ENCODE measurements at places on chromosomes 6 and 20.
A peak's percentile ranks its signal among the peaks of the same experiment; 100 is the strongest.

DNA sequence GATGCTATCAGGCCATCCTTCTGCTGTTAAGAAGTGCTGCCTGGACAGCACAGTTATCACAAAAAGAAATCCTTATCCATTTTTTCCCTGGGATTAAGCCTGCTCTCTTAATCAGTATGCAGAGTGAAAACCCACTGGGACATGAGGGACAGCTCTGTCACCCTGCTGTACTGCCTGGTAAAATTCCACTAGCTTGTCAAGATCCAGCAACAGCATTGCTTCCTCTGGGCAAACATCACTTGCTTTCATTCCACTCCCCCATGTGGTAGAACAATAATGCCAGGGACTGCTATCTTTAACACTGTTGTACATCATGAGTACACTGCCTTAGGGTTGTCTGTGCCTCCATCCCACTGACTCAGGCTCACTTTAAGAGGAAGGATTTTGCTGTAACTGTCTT lies 331.3 kb downstream of the KIF16B start:
- no peak for DNase-seq

DNA sequence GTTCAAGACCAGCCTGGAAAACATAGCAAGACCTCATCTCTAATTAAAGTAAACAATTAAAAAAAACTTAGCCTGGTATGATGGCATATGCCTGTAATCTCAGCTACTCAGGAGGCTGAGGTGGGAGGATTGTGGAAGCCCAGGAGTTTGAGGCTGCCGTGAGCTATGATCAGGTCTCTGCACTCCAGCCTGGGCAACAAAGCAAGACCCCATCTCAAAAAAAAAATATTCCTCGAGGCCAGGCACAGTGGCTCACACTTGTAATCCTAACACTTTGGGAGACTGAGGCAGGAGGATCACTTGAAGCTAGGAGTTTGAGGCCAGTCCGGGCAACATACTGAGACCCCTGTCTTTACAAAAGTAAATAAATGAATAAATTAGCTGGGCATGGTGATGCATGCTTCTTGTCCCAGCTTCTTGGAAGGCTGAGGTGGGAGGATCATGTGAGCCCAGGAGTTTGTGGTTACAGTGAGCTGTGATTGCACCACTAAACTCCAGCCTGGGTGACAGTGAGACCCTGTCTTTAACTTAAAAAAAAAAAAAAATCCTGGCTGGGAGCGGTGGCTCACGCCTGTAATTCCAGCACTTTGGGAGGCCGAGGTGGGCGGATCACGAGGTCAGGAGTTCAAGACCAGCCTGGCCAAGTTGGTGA lies 9.3 kb upstream of the C2 start:
- DNase-seq: no peak

GRCh38 chr20:54111460-54111859 lies 41.1 kb upstream of the BCAS1 start:
- no peak for DNase-seq

DNA sequence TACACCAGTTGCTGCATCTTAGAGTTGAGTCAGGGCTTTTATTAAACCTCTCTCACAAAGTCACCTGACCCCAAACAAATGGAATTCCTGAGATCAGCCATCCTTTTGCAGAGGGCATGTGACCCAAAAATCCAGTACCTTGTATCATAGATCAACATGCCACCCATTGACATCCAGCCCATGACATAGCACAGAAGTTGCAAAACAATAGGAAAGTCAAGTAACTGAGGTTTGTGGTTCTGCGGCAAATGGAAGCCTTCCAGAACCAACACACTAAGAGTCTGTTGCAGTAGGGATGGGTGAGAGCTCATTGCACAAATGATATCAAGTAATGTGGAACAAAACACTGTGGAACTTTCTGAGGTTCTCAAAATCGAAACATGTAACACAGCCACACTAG lies 111.2 kb downstream of the PDE7B start:
- DNase-seq: no peak

- DNase-seq: peak; percentile 17
Measured at GRCh38 chr20:41865938-41866337, 247.8 kb upstream of the CHD6 start.

GRCh38 chr6:42075159-42075838 lies 25.0 kb downstream of the TAF8 start:
- DNase-seq: peak; percentile 82

DNA sequence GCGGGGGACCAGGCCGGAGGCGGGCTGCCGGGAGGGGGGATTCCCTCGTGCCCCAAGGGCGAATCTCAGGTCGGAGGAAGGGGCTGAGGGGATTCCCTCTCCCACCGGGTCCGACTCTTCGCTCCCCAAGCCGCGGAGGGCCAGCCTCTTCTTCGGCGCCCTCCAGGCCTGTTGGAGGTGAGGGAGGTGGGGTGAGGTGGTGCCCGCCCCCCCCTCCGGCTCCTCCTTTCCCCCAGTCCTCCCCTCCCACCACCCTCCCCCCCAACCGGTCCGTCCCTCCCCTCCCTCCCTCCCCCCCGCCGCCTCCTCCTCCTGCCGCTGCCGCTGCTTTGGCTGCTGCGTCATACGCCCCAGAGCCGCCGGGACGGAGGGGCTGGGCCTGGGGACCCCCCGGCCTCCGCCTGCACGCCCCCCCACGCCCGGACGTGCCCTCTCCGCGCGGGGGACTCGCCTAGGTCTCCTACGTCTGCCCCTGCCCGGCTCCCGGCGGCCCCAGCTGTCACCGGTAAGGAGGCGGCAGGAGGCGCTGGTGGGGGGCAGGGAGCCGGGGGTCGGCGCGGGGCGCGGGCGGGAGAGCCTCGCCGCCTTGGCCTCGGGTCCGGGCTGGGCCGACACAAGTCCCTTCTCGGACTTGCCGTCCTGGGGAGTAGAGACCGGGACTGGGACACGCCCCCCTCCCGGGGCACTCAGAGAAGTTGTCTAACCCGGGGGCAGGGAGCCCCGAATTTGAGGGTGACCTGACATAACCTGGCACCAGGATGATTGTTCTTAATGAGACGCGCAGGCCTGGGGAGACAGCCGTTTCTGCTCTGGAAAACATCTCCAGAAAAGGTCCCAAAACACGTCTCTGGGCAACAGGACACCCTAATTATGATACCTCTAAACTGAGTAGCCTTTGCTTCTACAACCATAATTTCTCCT lies at the start of gene PHF1:
PHF1 (plus strand) TSS at position 304 of the 921 bp plus-strand sequence. CDS start 1,250 bp downstream, outside the sequence.
- peak; percentile 94 for DNase-seq

DNA sequence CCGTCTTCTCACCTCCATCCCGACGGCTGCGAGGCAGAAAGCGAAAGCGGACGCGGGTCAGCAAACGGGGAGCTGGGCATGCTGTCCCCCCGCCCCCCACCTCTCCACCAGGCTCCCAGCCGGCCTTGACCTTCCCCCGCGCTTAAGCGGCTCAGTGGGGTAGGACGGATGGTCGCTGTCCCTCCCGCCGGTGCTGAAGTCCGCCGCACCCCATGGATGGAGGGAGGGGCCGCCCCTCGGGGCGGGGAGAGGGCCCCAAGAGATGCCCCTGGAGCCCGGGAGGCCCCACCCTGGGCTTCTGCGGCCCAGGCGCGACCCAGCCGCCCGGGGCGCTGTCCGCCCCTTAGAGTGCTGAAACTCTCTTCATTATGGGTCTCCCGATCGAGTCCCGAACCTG lies at the start of gene KCNB1:
KCNB1 (minus strand) TSS at position 48 of the 397 bp plus-strand sequence. CDS start 188 bp downstream, outside the sequence.
- DNase-seq: peak; percentile 83

GRCh38 chr6:52317841-52318581 lies 33.5 kb upstream of the MCM3 start:
- DNase-seq: peak; percentile 35

- no peak for DNase-seq
Measured at GRCh38 chr6:111715321-111715720, 109.6 kb upstream of the TRAF3IP2 start.

DNA sequence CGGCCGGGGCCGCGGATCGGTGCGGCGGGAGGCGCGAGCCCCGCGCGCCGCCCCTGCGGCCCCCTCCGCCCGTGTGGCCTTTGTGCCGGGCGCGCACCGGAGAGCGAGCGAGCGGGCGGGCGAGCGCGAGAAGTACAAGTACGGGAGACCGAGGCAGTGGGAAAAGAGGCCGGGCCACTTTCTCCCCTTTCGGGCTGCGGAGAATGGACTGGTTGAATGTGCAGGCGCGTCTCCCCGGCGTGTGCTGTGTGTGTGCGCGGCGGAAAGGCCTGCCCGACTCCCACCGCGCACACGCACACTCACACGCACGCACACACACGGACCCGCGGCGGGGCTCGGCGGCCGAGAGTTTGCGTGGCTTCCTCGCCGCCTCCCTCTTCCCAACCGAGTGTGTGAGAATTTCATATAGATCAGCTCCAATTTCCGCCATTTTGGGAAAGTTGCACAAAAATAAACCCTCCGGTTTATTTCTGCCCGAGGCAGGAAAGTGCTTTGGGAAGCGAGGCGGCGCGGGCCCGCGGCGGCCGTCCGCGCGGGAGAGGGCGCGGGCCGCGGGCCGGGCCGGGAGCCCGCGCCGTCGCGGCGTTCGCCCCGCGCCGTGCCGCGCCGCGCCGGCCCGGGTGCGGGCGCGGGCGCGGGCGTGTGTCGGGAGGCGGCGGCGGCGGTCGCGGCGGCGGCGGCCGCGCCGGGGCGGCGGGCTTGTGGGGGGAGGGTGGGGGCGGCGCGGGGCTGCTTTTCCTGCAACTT lies 1.1 kb downstream of the L3MBTL3 start:
- DNase-seq: peak; percentile 20

- DNase-seq: peak; percentile 20
Measured at GRCh38 chr6:33118525-33119123, 42.8 kb downstream of the HLA-DPB1 start.

DNA sequence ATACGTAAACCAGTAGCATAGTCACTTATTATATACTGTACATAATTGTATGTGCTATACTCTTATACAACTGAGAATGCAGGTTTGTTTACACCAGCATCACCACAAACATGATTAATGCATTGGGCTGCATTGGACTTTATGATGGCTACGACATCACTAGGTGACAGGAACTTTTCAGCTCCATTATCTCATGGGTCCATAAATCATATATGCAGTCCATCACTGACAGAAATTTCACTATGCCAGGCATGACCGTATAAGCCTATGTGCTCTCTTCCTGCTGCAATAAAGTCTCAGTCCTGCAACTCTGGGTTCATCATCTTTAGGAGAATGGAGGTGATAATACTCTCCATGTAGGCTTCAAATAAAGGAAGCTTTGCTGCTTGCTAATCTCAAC lies 45.4 kb downstream of the ALDH5A1 start:
- DNase-seq: no peak

DNA sequence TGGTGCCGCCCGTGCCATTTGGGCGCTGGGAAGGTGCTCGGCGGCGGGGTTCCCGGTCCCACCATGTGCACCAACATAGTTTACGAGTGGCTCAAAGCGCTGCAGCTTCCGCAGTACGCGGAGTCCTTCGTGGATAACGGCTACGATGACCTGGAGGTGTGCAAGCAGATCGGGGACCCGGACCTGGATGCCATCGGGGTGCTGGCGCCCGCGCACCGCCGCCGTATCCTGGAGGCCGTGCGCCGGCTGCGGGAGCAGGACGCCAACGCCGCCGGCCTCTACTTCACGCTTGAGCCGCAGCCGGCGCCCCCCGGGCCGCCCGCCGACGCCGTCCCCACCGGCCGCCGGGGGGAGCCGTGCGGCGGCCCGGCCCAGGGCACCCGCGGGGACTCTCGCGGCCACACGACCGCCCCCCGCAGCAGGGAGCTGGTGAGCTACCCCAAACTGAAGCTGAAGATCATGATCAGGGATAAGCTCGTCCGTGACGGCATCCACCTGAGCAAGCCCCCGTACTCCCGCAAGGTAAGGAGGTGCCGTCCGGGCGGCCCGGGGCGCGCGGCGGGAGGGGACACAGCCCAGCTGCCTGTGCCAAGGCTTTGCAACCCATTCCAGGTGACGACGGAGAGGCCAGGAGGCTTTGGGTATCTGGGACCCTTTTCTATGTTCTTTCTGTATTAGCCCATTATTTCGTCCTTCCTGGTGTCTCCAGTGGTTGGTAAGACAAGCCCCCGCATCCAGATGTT lies 547 bp downstream of the SAMD5 start:
- DNase-seq: no peak

DNA sequence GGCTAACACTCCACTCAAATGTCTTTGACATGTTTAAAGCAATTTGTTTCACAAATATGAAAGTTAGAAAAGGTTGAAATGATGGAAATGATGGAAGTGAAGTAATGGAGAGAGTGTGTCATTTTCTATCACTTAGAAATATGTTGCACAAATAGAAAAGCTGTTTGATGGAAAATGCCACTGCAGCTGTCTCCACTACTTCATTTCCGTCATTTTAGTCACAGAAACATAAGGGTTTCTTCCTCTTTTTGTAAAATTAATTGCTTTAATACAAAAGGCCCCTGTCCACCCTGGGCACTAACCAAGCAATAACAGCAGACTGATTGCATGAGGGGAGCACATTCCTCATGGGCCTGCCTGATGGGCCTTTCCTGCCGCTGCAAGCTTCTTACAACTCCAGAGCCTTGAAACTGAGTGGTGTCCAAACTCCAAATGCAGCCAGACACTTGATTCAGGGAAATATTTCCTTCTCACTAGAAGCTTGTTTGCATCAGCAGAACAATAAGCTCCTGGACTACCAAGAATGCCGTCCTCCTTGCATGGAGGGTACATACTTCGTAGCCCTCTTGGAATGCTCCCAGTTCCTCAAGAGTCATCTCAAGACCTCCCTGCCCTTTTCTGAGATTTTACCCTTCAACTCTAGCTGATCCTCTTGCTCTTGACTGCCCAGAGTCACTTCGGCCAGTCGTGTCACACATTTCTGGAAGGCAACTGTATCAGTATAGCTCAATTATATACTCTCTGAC lies 36.1 kb downstream of the F13A1 start:
- DNase-seq: no peak

GRCh38 chr6:165721356-165721755 lies 58.3 kb upstream of the PDE10A start:
- no peak for DNase-seq

DNA sequence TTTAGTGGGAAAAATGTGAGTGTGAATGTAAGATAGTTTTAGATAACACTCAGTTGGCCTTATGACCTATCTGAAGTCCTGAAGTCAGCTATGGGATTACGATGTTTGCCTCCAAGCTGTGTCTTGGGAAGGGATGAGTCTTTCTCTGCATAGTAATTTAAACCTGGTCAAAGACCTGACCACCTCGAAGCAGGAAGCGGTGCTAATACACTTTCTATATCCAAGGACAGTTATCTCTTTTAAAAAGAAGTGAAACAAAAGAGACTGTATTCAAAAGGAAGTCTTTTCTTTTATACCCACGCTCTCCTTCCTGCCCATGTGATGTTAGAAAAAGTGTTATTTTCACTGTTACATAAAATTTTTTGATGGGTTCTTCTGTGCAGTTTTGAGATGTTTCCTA lies 94.9 kb downstream of the JARID2 start:
- no peak for DNase-seq

GRCh38 chr6:136383268-136383937 lies 93.8 kb upstream of the BCLAF1 start:
- DNase-seq: no peak

GRCh38 chr6:7762760-7763159 lies 36.9 kb downstream of the BMP6 start:
- DNase-seq: no peak

- no peak for DNase-seq
Measured at GRCh38 chr6:130848945-130849344, 21.7 kb downstream of the SMLR1 start.

- no peak for DNase-seq
Measured at GRCh38 chr20:49276161-49276960, 1.5 kb downstream of the ZNFX1 start.

- peak; percentile 89 for DNase-seq
Measured at GRCh38 chr20:47196091-47197081, 160.1 kb downstream of the ZMYND8 start.
